ENCODE measurements at places on chromosomes 2 and 18.

GRCh38 chr2:56040834-56041233, 117.3 kb upstream of the EFEMP1 start:
- DNase-seq, result no peak

- no peak for DNase-seq
Measured at GRCh38 chr2:234577191-234577590, 80.3 kb upstream of the ARL4C start.

DNA sequence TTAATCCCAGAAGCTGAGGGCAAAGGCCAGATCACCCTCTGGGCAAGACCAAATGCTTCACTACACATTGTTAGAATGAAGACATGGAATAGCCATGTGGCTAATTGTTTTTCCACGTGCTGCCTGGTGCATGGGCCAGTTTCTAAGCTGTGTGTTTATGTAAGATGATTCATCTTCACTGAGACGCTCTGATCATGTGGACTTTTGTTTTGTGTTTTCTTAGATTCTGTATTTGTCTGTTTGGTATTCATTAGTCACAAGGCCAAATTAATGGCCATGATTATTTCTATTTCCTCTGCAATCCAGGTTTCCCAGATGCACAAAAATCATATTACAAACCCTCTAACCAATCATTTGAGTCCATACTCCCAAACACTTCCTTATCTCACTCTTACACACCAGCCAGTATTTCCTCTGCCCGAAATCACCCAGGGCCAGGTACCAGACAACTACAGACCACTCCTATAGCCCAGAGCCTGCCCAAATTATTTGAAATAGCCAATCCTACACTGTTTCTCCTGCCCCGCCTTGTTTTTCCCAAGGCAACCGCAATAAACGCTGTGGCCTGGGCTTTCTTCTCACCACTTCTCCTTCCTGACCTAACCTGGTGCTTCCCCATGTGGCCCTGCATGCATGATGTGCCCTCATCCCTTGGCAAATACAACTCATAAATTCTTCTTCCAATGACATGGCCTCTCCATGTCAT, 94.2 kb upstream of the SP3 start:
- no peak for DNase-seq

DNA sequence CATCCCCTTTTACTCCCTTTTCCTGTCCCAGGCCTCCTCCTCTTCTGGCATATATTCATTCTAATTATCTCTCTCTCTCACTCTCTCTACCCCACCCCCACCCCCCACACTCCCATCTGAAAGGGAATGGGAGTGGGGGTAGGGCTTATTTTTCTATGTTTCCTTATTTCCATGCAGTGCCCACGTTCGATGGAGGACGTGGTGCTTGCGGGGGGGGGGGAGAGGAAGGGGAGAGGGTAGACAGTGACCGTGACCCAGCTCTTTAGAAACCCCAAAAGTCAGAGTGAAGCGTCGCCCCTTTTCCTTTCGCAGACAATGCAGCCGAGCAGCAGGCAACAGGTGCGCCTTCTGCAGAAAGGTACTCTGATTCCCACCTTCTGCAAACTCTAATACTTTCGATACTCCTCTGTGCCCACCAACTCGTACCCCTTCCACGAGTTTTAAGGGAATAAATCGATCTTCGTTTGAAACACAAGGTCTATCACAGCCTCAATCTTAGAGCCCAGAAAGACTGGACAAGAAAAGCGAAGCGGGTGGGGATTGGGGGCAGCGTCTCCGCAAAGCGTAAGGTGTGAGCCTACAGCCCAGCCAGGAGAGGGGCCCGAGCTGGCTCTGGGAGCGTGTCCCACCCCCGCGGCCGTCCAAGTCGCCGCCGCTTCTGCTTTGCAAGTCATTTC, 891 bp upstream of the NR4A2 start:
- no peak for DNase-seq

DNA sequence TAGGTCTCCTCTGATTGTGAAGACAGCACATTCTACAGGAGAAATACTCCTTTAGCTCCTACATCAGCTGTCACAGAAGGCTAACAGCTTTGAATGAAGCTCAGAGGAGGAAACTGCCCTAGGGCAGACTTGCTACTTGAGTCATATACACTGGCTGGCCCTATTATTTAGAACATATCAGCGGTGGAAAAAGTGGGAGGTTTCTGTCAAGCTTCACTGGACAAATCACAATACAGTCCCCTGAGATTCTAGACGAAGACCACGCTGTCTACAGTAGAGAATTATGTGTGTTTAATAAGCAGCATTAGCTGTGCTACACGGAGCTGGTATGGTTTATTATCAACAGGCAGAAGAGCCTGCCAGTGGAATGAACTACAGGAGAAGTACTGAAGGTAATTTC, 230.9 kb upstream of the FSIP2 start:
- DNase-seq, result no peak

DNA sequence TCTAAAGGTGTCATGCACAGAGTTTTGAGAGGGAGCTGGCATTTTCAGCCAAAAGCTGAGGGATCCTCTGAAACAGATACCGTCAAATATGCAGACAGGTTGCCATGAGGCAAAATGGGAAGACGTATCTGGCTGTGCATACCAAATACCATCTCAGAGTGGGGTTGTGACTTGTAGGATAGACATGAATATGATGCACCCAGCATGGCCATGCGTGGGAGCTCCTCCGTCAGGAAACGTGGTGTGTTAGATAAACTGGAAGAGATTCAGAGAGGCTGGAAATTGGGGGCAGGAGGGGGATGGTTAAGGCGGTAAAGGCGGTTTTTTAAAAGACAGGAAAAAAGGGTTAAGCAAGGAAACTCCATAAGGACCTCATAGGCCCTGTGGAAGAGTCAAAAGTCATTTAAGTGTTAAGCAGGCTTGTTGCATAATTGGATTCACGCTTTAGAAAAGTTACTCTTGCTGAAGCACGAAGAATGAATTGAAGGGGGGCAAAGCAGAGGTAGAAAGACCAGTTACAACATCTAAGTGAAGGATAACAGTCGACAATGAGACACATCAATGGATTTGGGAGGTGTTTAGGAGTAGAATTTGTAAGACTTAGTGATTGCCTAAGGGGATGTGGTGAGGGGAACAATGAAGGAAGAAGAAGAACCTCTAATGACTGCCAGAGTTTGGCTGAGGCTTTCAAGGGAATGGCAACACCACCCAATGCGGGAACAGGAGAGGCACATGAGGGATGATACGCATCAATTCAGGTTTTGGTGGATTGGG, 139.6 kb upstream of the CTAGE1 start:
- DNase-seq, result no peak

GRCh38 chr2:158291544-158292180, 164.9 kb downstream of the CCDC148 start:
- DNase-seq, result no peak

GRCh38 chr2:218125626-218126080, at the start of gene CXCR2:
Gene CXCR2 (plus strand): TSS chr2:218126028. CDS start chr2:218134802, 8,774 bp downstream.
- DNase-seq, result no peak

DNA sequence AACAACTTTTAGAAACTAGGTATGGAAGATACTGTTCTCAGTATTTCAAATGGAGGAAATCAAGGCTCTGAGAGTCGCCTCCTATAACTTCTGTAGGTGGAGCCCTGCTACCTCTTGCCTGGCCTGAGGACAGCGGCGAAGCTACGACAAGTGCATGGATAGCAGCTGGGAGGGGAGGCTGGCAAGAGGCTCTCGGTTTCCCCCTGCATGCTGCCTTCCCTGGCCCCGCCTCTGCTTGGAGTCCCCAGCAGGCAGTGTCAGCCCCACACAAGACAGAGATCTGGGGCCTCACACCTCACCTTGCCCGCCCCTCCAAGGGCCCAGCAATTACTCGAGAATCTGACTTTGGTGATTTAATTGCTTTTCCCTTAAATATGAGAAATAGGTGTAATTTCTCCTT, 107.6 kb upstream of the POU3F3 start:
- DNase-seq, result no peak

DNA sequence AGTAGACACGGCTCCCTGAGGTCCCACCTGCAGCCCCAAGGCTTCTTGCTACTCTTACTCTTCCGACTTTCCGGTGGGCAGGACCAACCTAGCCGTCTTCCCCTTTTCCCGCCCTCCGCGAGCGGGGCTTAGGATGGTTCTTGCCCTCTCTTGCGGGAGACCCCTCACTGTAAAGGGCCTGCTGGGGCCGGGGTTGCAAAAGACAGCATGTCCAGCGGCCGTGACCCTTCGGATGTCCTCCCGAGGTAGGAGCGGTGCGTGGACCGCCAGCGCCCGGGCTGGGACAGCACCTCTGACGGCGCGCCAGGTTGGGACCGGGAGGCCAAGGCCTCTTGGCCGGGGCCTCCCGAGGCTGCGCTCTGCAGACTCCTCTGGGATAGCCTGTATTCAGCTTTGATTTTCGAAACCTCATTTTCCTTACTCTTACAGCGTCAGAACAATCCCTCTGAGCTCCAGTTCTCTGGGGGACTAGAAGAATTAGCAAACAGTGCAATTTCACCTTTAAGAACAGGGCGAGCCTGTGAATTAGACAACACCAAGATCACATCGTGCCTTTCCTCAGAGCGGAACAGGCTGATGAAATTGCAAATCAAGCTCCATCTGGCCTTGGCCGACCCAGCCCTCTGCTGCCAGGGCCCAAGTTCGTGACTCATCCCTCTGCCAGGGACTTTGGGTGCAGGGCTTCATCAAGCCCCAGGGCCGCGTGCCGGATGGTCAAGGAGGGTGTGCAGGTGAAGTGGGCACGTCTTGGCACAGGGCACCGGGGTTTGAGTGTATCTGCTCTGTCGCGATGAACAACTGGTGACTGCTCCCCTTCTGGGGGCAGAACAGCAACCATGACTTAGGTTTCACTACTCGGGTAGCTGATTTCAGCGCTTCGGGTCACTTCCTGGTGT, 777 bp downstream of the MOCOS start:
- DNase-seq, result no peak

GRCh38 chr2:49616800-49617199, 462.5 kb upstream of the FSHR start:
- DNase-seq, result no peak

GRCh38 chr2:100581277-100581612, 18.5 kb downstream of the PDCL3 start:
- no peak for DNase-seq

DNA sequence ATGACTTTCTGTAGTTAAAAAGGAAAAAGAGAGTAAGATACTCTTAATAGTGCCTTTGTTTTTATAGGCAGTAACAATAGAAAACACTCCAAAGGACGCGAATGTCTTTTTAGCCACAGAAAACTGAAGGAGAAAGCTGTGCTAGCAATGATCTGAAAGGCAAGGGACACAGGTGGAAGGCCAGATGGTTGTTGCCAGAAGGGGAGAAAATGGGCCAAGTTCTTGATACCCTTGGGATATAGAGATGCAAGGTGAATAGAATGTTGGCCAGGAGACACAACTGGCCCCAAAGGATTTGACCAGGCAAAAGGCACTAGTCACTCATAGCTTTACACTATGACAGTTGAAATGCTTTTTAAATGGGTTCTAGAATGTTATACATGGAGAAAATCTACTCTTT, 180.0 kb downstream of the NRXN1 start:
- no peak for DNase-seq

DNA sequence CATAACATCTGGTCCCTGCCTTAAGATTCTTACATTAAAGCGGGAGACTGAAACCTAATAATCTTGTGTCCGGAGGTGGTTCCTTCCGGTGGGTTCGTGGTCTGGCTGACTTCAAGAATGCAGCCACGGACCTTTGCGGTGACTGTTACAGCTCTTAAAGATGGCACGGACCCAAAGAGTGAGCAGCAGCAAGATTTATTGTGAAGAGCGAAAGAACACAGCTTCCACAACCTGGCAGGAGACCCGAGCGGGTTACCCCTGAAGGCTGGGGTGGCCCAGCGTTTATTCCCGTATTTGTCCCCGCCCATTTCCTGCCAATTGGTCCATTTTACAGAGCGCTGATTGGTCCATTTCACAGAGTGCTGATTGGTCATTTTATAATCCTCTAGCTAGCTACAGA, 122.3 kb upstream of the SIX2 start:
- DNase-seq, result no peak

- no peak for DNase-seq
Measured at GRCh38 chr18:58228762-58229161, 184.7 kb downstream of the NEDD4L start.

GRCh38 chr2:173150963-173151362, 75.3 kb downstream of the MAP3K20 start:
- DNase-seq, result no peak

GRCh38 chr2:108971661-108972566, 17.1 kb downstream of the EDAR start:
- no peak for DNase-seq

DNA sequence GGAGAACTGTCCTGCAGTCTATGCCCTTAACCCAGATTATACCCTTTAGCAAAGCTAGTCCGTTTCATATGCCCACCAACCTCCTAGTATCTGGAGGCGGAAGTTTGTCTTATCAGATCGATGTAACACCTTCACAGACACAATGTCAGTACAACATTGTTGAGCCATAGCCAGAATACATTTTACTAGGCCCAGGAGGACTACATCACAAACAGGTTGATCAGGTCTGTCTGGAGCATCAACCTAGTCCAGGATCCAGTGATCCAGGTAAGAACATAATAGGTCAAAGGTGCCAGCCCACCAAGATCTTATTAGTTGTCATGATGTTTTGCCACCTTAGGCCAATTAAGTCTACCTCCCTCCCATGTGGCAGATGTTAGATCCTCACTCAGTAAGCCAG, 2.0 kb upstream of the TPRKB start:
- DNase-seq, result no peak

- DNase-seq, result no peak
Measured at GRCh38 chr2:198490748-198491147, 686.4 kb downstream of the PLCL1 start.

- DNase-seq, result no peak
Measured at GRCh38 chr2:157233506-157233905, 24.0 kb upstream of the GALNT5 start.

DNA sequence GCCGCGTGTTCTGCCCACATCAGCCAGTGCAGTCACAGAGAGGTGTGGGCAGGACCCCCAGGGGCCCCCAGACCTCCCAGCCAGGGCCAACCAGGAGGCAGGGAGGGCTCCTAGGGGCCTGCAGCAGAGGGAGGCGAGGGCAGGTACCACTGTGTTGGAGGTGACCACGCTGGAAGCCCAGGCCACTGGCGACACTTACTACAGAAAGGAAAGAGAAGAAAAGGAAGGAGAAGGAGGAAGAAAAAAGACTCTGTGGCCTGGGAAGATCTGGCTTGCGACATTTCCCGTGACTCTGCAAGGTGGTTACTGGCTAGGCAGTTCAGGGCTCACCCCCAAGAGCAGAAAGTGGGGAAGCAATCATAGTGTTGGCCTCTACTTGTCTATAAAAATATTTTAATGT, 98.1 kb upstream of the BCL2L11 start:
- no peak for DNase-seq

DNA sequence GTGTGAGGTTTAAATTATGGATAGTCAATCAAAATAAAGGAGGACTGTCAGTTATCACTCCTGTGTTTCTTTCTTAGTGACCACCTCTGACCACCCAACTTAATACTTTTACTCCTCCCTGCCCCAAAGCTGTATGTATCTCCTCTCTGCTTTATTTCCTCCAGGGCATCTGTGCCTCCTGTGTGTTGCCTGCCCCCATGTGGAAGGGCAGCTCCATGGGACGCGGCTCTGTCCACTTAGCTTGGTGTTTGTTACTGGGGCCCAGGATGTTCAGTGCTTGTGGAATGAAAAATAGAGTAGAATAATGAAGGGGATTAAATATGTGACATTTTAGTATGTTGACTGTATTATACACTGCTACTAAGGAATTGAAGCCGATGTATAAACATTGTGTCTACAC, 9.8 kb downstream of the ACP1 start:
- DNase-seq, result no peak

GRCh38 chr2:107380912-107381311, 445.8 kb upstream of the RGPD4 start:
- DNase-seq, result no peak

GRCh38 chr2:212064318-212064717, 474.3 kb downstream of the ERBB4 start:
- no peak for DNase-seq
